CD4-positive, alpha-beta T cell treated with Interleukin-17A for 1 hour (primary cell): ENCODE measurements at places on chromosomes 4 and X.
A peak's percentile ranks its signal among the peaks of the same experiment; 100 is the strongest.

- DNase-seq = no peak
These were observed 15.6 kb downstream of the TLR8 start for GRCh38 chrX:12921886-12922598.

GRCh38 chr4:186266729-186267456 lies 904 bp downstream of the F11 start:
- DNase-seq = no peak

DNA sequence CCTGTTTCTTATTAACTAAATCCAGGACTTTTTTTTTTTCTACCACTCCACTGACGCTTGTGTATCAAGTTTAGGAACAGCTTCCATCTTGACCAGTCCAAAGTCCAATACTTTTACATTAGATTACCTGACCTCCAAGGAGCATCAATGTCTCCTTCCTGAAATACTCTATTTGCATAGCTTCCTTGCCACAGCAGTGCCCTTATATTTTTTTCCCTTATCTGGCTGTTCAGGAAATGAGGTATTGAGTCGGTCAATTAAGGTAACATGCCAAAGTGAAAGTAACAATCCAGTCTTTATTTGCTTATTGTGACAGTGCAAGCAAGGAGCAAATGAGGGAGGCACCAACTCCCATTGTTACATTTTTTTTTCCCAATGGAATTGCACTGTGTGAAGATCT lies 730.8 kb upstream of the NDST4 start:
- no peak for DNase-seq

GRCh38 chrX:54633641-54634040 lies 103.6 kb downstream of the GNL3L start:
- no peak for DNase-seq

DNA sequence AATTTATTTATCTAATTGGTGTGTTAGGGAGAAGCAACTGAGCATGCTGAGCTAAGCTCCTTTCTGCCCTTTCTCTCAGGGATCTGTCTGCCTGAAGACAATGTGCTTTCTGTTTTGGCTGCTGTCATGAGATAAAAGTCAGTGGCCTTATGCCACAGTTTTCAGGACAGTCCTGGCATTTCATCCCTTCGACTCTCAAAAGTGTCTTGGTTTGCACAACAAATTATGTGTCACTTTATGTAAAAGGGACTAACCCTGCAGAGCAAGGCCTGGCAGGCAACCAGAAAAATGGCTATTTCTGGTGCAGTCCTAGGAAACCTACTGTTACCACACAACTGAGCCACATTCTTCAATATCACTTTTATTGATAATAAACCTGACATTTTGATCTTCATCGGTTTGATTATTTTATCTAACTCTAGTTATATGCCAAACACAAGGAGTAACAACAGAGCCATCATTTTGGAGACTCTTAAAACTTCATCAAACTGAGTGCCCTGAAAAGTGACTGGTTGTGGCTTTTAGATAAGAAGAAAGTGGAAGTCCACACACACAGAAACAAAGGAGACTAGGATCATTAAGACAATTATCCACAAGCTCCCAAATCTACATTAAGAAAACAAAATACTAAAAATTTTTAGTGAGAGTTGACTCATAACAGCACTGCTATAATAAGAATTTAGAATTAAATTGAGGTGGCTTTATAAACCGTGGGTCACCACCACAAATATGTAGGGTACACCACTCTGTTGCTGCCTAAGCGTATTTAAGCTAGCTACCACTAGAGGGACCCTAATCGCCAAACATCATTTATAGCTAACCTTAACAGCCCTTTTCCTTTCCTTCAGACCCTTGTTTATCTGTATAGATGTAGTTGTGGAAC lies 95.9 kb upstream of the PTPN13 start:
- DNase-seq = peak; percentile 50

DNA sequence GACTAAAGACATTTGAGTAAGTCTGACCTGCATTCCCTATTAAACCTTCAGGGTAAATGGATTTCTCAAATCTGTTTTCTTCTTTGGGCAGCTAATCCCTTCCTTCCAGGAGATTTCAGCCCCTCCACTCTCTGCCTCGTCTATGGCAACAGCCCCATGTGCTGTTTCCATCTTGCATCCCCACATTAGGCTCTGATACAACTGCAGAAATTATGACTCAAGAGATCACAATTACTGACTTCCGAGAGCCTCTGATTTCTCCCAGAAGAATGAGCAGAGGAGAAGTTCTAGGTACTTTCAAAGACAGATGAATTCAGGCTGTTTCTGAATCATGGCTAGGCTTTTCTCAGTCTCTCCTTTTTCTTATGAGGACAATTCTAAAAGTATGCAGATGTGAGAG lies 38.7 kb downstream of the RAI2 start:
- no peak for DNase-seq

DNA sequence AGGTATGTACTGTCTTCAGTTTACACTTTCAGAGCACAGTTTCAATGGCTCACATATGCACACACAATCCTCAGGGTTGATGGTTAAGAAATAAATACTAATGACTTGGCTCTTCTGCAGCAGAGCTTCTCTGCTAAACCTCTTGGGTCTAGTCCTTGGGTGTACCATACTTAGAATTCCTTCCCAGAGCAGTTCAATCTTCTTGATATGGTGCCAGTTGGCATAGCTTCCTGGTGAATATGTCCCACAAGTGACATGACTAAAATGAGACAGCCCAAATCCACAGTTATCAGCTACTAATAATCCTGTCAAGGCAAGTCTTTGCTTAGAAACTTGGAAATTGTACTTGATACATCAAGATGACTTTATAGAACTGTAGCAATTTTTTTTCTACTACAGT lies 654.4 kb downstream of the IQCM start:
- DNase-seq = no peak

DNA sequence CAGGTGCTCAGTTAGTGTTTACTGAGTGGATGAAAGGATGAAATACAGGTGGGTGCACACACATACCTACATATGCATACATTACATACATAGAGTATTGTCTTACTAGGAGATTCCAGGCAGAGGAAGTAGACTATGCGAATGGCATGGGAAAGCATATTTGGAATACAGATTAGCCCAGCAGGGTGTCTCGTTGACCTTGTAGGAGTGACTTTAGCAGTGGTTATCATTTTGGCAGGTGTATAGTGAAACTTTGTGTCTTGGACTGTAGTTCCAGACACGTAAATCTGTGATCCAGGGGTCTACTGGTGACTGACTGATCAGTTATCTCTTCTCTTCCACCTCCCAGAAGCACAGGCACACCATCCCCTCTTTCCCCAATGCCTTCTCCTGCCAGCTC lies 86.3 kb downstream of the KLHL8 start:
- DNase-seq = no peak

GRCh38 chr4:16119981-16120380 lies 36.2 kb upstream of the PROM1 start:
- no peak for DNase-seq

GRCh38 chr4:16483540-16483939 lies 257.3 kb upstream of the TAPT1 start:
- DNase-seq = no peak

DNA sequence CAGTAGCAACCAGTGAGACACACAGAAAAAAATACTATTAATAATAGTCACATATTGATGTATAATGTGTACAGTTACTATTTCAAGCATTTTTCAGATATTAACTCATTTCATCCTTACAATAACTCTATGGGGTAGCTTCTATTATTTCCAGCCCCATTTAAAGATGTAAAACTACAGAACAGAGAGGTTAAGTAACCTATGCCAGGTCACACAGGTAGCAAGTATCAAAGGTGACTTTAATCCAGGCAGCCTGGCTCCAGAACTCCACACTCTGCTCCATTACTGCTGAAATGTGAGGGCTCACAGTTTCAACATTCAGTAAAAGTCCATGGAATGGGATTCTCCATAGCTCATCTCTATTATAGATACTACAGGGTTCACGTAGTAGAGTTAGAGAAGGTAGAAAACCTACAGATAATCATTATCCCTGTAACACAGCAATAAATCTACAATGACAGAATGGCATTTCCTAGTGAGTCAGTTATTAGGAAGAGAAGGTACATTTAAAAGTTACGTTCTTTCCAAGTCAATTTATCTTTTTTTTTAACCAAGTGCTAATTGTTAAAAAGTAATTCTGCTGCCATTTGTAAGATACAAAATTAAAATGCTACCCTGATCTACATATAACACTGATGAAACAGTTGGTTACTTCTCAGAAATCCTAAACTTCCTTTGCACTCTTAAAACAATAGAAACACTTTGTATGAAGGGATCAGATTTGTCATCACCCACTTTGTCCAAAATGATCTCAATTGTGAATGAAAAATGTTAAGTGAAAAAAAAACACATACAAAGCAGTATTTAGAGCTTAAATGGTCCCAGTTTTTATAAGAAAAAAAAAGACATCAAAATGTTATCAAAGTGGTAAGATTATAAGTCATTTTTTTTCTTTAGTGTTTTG lies 18.7 kb downstream of the RELL1 start:
- no peak for DNase-seq

- no peak for DNase-seq
These were observed 95.5 kb upstream of the CPEB2 start for GRCh38 chr4:14906805-14907204.

DNA sequence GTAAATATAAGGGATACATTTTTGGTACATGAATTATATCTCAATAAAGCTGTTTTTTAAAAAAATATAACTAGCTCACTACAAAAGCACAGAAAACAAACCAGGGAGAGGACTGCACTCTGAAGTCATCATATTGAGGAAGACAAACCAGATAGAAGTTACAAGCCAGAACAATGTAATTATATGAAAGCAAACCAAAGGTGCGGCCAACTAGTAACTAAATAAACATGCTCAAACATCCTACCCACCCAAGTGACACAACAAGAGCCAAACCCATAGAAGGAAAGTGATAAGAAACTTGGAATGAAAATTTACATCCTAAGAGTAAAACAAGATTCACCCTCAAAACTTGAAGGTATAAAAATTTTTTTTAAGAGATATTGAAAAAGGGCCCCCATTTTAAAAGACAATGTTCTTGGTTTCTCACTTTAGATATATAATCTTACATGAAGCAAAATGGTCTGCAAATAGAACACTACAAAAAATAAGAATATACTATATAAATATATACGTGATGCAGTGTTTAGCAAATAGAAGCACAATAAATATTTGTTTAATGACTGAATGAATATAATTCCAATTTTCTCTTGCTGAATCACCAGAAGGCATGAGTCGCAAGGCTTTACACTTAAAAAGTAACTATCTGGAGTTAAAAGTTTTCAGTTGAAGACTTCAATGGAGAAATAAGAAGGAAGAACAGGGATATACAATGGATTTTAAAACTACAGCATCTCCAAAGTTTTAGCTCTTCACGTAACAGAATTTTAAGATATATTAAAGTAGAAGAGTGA lies 4.0 kb upstream of the SH3D19 start:
- DNase-seq = no peak

GRCh38 chr4:78689261-78689660 lies 86.9 kb upstream of the BMP2K start:
- no peak for DNase-seq

GRCh38 chr4:26522478-26522877 lies 32.2 kb upstream of the CCKAR start:
- DNase-seq = no peak

GRCh38 chr4:26310264-26310663 lies 10.6 kb upstream of the RBPJ start:
- no peak for DNase-seq

GRCh38 chr4:128286474-128287058 lies 1.0 kb downstream of the PGRMC2 start:
- DNase-seq = peak; percentile 59

GRCh38 chr4:151325111-151325948 lies at the start of gene SH3D19:
TSS of gene SH3D19 (minus strand) at chr4:151325605. CDS start at chr4:151325352, 253 bp downstream.
- no peak for DNase-seq

- peak; percentile 63 for DNase-seq
These were observed 34.6 kb downstream of the SEPTIN11 start for GRCh38 chr4:76984127-76984526.

DNA sequence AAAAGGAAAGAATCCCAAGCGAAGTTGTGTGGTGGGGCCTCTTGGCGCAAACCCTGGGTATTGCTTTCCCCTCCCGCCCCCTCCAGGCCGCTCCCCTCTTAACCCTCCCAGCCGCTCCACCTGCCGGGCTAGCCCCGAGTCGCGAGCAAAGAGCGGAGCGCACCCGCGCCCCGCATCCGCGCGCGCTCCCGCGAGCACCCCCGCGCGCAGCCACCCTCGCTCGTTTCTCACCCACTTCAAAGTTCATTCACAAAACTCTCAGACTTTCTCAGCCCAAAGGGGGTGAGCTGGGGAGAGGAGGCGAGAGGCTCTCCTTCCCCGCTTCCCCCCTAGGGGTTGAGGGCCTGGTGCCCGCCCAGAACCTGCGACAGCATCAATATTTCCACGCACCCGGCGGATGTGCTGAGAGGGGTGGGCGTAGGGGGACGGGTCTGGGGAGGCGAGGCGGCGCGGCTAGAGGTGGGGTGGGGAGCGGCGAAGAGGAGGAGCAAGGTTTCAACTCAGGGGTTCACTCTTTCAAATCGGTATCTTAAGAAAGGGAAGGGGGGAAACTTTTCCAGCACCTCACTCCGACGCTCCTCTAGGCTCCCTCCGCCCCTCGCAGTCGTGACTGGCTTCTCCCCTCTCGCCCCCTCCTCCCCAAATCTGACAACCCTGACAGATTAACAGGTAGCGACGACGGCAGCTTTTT lies 1.8 kb downstream of the MAML3 start:
- DNase-seq = peak; percentile 77

- DNase-seq = no peak
These were observed 172.5 kb downstream of the PCDH18 start for GRCh38 chr4:137359691-137360315.

GRCh38 chr4:161167539-161167938 lies 996.3 kb downstream of the FSTL5 start:
- no peak for DNase-seq

- DNase-seq = no peak
These were observed 40.4 kb downstream of the MAP7D3 start for GRCh38 chrX:136210806-136211205.

DNA sequence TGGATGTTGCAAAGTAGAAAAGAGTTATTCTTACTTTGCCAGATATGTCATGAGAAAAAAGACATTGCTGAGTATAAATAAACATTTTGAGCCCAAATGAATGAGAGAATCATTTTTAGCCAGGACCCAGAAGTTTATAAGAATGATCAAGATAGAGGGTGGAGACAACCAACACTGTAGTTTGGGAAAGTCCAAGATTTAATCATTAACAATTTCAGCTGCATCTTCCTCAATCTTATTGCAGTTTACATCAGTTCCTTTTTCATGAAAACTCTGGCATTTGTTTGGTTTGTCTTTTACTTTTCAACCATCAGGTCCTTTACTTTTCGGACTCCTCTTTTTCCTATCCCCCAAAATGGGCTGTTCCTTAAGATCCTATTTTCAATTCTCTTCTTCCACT lies 645.9 kb downstream of the ANKRD50 start:
- DNase-seq = no peak
